LHCN-M2 (cell line): ENCODE measurements at places on chromosomes 7 and 10.

DNA sequence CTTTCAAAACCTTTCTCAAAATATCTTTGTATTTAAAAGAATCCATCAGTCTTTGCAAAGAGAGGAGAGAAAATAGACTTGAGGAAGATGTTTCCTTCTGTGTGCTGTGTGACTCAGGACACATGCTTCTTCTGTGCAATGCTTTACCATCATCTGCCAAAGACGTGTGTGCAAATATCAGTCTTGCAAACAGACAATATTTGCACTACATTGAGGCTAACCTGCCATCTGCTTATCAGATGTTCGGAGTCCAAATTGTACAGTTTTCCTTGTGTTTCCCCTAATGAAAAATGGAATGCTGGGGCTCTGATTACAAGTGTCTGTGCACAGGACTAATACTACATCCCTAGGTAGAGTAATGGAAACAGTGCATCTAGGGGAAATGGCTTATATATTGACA lies 353.1 kb upstream of the LRRTM3 start:
- no peak for DNase-seq

- no peak for DNase-seq
Measured at GRCh38 chr10:35705051-35705450, 63.0 kb upstream of the FZD8 start.

GRCh38 chr7:151378496-151379192 lies 31.2 kb downstream of the WDR86 start:
- DNase-seq, result no peak

- no peak for DNase-seq
Measured at GRCh38 chr10:26499426-26499825, 61.3 kb downstream of the APBB1IP start.

- no peak for DNase-seq
Measured at GRCh38 chr10:44053391-44053790, 331.5 kb downstream of the CXCL12 start.

GRCh38 chr7:16754856-16755317 lies 1.3 kb downstream of the TSPAN13 start:
- DNase-seq, result no peak

- no peak for DNase-seq
Measured at GRCh38 chr10:108465871-108466641, 1301.5 kb upstream of the SORCS1 start.

- DNase-seq, result peak; percentile 85
Measured at GRCh38 chr7:17130281-17131059, 168.0 kb upstream of the AHR start.
